ENCODE measurements at places on chromosomes 7 and 10.

- no peak for DNase-seq
These were observed 48.8 kb downstream of the PNLIPRP3 start for GRCh38 chr10:116476461-116476860.

DNA sequence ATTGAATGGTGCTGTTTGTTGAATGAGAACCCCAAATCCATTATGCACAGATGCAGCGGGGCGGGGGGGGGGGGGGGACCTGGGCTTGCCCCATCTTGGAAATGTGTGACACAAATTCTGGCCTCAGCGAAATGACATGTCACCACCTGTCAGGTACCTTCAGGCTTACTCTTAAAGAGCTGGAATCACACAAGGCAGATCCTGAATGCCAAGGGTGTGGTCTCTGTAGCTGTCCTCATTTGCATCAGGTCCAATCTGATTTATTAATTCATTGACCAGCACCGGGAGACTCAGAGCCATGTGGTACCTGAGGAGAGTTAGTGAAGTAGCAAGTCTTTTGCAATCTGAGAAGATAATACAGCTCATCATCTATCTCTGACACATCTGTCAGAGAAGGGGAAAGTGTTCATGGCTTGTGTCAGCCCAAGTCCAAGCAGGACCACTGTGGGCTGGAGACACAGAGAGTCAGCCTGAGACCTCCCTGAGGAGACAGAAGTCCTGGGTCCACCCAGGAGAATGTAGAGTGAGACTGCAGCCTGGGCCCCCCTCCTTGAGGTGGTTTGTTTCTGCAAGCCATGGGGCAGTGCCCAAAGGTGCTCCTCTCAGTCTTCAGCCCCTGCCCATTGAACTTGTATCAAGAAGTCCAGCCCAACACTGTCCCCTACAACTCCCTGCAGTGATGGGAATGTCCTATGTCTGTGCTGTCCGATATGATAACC lies 46.7 kb downstream of the ADCYAP1R1 start:
- no peak for DNase-seq

GRCh38 chr10:103431902-103432301 lies 20.3 kb downstream of the CALHM2 start:
- no peak for DNase-seq

GRCh38 chr7:136900005-136900404 lies 31.6 kb downstream of the CHRM2 start:
- DNase-seq = no peak

DNA sequence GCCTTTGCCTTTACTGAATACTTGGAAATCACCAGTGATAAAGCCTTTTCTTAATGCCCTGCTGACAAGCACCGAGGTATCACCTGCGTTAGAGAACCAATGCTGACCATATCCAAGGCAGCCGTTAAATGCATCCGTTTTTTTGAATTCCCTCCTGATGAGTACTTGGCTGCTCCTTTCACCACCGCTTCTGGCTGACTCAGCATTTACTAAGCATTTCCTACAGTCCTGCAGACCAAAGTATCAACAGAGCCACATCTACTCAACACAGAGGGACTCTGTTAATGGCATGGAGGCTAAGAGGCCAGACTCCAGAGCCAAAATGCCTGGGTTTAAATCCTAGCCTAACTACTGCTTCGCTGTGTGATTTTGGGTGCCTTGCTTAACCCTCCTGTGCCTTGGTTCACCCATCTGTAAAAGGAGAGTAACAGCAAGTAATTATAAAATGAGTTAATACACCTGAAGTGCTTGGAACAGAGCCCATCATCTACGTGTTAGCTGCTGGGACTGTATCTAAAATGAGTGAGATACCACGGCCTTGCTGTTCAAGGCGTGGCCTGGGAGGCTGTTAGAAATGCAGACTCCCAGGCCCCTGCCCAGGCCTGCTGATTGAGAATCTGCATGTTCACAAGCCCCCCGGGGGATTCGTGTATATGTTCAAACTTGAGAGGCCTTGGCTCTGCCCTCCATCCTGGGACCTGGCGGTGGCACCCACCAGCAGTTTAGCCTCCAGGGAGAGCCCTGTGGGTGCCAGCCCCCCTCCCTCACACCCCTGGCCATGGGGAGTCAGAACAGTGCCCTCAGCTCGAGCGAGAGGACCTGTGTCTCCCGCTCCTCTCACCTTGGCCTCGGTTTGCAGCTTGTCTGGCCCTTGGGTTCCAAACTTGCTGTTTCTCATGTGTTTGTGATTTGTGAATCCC lies 30.8 kb upstream of the EFCAB10 start:
- DNase-seq = no peak

DNA sequence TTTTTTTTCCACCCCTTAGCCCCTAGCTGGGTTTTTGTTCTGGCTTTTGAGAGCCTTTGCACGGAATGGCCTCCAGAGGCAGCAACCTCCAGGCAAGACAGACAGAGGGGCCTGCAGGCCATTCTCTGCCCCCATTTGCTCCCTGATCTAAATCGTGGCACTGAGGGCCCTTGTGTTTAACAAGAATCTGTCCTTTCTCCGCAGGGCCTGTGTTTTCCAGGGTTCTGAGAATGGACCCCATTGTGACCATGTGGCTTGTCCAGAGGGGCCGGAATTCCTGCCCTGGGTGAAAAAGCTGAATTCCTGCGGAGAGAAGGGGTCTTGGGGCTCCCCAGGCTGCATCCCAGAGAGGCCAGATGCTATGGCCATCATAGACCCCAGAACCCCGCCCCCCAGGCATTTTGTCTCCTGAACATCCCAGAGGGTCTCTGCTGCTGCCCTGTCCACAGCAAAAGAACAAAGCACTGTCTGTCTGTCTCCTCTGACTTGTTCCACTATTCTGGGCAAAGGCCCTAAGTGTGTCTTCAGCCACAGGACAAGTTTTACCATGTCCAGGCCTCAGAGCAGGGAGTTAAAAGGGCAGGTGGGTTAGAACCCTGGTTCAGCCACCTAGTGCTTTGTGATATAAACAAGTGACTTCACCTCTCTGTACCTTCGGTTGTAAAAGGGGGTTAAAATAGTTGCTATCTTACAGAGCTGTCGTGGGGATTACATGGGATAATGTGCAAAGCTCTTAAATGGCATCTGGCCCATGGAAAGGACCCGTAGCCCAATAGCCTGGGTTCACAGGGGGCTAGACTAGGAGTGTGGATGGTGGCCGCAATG lies 155.6 kb downstream of the SH3PXD2A start:
- no peak for DNase-seq

DNA sequence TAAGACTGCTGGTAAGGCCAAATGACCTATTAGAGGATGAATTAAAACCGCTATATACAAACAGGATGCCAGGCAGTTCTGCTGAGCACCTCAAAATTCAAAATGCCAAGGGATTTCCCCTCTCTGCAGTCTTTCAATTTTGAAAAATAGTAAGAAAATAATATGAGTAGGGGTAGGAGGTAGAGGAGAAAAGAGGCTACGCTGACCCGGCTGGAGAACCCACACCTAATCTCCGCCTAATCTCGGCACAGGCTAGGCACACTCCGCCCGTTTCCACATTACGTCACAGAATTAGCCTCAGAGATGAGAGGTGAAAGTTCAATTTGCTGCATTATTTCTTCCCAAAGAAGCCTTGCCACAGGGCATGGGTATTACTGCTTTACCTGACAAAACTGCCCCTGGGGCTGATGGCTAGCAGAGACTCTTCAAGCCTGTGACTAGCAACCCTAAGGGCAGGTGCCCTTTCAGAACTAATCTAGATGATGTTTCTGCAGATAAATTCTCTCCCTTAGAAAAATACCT lies 21.3 kb upstream of the SPOCK2 start:
- DNase-seq = no peak

Measured in NCI-H1694 (cell line).